ENCODE measurements at places on chromosomes 6 and 20.

- no peak for DNase-seq
These were observed 2.9 kb downstream of the CCND3 start for GRCh38 chr6:41938590-41939175.

DNA sequence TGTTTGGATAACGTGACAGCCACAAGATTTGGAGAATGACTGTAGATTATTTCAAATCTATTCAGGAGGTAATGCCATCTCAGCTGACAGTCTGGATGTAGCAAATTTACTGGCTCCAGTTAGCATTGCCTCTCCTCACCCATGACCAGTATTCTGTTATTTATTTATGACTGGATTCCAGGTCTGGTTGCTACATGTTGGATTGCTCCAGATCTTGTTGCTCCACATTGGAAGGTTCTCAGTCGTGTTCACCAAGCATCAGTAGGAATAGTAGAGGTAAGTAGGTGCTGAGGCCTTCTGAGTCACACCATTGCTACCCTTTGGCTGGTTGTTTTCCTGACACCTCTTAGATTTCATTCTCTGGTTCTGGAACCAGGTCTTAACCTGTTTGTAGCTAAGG lies 69.5 kb upstream of the ELOVL5 start:
- DNase-seq: no peak

DNA sequence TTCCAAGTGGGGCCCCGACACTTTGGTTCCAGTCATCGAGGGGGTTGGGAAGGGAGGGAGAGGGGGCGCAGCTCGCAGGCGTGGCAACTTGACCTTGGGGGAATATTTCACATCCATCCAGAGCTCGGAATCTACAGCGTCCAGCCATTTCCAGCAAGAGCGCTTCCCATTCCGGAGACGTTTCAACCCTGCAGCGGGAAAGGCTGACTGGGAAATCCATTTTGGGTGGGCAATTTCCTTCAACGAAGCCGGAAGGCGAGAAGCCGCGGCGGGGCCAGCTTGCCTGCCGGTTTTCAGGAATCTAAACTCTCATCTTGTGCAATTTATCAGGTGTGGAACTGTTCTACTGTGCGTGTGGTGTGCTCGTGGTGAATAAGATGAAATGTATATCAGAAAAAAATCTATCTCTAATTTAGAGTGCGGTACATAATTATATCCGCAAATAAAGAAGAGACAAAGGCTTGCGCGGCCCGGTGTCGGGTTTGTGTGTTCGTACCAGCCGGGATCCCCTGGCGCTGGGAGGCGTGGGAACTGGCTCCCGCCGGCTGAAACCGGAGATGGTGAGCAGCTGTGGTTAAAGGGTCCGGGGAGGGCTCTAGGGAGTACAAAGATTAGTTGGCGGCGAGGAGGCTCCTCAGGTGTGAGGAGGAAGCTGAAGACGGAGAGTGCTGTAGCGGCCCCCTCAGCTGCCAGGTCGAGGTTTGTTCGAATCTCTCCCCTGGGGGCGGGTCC lies 4.8 kb downstream of the SLC32A1 start:
- no peak for DNase-seq

DNA sequence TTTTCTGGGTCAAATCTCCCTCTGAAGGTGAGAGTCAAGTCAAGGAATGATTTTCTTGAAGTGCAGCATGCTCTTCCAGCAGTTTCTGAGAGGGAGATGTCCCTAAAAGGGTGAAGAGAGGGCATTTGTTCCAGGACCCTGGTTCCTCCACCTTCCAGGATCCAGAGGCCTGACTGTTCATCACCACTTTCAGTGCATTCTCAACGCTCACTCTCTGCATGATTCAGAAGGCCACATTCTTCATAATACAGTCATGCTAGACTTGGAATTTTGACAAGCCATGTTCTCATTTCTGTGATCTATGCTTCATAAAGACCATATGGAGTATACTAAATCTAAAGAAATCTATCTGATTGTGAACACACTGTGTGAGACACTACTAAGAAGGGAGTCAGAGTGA lies 85.1 kb downstream of the PDE7B start:
- no peak for DNase-seq

GRCh38 chr6:40128127-40128526 lies 193.9 kb upstream of the MOCS1 start:
- no peak for DNase-seq

- DNase-seq: peak; percentile 52
These were observed 93.3 kb upstream of the RNF24 start for GRCh38 chr20:4108495-4109306.

GRCh38 chr6:169940481-169941271 lies 189.3 kb downstream of the ERMARD start:
- DNase-seq: no peak

GRCh38 chr6:55812509-55812908 lies 62.9 kb downstream of the BMP5 start:
- no peak for DNase-seq

- no peak for DNase-seq
These were observed 17.0 kb upstream of the SLA2 start for GRCh38 chr20:36663031-36663430.

DNA sequence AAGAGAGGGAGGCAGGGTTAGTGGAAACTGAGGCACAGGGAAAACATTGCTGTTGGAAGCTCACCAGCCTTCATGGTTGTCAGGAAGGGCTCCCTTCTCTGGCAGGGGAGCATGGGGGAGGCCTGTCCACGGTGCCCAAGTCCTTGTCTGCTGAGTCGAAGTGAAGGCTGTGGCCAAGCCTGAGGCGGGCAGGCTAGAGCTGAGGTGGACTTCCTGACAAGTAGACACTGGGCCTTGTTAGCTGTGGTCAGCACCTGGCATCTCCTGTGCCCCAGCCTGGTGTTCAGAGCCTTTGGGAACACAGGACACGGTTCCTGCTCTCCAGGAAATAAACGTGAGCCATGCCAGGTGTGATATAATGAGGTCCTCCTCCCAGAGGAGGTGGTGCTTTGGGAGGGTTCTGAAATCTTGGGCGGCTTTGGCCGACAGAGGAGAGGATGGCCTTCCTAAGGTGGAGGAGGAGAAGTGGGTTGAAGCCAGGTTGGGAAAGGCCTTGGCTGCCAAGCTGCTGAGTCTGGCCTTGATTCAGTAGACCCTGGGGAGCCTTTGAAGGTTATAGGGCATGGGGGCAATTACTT lies 138.4 kb upstream of the RNF24 start:
- DNase-seq: no peak

DNA sequence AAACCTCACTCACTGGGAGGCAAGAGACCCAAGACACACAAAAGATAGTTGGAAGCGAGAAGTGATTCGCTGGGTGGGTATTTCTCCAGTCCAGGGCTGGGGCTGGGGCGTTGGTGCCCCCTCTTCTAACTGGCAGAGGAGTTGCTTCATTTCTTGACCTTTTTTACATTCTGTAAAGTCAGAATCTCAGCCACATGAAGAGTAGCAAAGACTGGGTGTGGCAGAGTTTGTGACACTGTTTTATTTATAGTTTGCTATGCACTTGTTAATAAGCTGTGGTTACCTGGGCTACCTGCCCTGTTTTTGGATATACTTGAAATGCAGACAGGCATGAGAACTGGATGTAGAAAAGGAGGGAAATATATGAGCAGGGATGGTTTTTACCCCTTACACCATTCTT lies 42.3 kb downstream of the IL20RA start:
- DNase-seq: no peak

DNA sequence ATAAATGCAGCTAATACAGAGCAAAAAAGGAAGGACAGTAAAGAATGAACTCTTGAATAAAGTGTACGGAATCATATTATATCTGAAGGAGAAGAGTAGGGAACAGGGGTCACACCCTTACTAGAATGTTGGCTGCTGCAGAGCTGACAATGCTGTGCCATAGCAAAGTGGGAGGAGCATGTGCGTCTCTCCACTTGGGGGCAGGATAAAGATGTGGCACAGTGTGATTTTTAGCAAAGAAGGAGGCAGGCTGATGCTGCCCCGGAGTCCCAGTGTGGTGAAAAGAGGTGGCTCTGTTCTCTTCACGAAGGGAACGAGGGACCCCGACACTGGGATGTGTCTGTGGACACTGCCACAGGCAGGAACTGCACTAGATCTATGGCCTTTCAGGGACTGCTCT lies 67.5 kb downstream of the INSM1 start:
- DNase-seq: no peak

DNA sequence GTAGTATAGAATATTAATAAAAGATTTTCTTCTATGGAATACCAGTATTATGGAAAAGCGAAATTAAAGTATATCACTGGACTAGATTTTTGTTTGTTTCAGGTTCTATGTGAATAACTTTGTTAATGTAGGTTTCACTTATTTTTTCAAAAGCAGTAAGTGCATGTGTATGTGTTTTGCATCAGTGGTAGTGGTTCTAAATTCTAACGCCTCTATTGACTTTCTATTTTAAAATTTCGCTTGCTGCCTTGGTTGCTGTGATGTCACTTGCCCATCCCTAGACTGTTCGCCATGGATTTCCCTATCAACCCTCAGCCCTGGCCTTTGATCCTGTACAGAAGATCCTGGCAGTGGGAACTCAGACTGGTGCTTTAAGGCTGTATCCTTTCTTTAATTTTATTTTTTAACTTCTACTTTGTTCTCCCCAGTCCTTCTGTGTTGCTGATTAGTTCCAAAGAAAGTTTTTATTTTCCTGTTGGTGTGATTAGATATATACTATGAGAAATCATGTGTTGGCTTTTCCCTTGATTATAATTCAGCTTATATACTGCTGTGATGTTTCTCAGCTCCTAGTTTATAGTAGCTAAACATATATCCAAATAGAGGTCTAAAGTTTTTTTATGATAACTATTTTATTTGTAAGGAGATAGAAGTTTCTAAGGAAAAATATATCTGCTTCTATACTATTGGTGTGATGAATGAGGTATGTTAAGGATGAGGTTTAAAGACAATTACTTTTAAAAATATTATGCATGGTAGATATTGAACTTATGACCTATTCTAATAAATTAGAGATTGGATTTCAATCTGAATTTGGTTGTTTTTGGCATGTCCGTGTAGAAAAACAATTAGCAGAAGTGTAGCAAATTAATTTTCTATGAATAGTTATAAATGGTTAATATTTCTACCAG lies 1.7 kb downstream of the STXBP5 start:
- no peak for DNase-seq

DNA sequence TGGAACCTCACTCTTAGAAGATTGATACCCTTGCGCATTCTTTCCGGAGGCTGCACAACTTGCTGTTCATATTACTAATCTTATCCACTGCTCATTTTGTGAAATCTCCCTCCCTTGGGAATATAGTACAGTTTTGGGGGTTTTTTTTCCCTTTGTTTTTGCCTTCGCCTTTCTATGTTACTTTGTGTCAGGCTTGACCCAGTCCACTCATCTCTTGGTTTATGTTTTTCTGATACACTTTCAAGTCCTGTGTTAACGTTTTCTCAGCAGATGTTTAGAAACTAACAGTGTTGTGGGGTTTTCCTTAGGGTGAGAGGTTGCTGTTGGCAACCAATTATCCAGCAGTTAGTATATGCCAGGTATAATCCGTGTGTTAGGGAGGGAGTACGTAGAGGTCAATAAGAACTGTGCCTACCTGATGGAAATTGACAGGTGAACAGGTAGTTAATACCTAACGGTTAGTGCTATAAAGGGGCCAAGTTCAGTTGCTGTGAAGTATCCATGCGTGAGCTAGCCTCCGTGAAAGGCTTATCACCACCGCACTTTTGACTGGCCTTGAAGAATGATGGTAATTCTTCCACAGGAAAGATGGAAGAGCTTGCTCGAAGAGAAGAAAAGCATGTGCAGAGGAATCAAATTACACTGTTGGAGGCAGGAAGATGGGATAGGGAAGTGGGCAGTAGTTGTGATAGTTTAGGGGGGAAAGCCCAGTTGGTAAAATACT lies 1.4 kb downstream of the NFYA start:
- no peak for DNase-seq

DNA sequence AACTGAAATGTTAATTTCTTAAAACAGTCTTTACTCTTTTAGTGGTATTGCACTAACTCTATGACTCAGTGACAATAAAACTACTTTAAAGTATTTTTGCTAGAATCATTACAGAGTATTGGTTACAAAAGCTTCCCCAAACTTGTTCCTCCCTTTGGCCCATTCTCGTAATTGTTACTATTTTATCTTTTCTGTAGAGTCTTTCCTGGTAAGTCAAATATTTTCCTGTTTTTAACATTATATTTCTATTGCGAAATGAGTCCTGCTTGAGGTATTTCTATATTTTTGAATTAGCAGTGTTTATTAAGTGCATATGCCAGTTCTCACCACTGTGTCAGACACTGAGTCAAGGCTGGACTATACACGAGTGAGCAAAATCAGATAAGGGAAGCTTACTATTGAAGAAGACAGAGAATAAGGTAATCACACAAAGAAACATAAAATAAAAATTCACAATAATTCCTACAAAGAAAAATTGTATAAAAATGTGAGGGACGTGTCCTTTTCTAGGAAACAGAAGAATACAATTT lies 970.5 kb downstream of the EYS start:
- no peak for DNase-seq

GRCh38 chr6:43269273-43270007 lies 26.2 kb downstream of the TTBK1 start:
- peak; percentile 46 for DNase-seq

DNA sequence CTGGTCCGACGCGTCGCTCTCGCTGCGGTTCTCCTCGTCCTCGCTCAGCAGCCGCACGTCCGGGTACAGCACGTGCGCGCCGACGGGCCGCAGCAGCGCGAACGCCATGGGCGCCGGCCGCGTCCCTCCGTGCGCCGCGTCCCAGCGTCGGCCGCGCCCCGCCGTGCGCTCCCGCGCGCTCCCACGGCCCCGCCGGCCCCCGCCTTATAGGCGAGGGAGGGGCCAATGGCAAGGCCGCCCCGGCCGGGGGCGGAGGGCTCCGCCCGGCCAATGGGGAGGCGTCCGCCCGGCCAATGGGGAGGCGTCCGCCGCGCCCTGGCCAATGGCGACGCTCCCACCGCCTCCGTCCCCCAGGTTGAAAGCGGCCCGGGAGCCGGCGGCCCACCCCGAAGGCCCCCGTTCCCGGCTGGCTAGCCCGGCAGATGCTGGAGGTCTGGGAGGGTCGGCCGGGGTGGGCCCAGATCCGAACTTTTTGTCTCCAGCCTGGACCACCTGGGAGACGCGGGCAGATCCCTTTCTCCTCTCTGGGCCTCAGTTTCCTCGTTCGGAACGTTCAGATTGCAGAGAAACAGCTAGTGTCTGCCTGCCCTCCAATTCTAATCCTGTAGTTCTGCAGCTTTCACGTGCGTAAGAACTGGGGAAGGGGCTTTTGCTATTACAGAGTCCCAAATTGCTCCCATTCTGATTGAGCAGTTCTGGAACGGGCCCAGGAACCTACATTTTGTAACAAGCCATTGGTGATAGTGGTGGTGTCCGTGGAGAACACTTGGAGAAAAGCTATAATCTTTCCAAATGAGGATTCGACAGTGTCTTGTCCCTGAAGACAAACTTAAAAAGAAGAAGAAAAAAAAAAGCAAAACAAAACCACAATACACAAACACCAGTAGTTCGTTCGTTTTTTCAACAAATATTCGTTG lies at the start of gene TCF15:
Gene TCF15, minus strand, starts transcription at position 180 of the 917 bp plus-strand sequence. Its CDS starts 72 bp downstream, at position 108.
- no peak for DNase-seq

DNA sequence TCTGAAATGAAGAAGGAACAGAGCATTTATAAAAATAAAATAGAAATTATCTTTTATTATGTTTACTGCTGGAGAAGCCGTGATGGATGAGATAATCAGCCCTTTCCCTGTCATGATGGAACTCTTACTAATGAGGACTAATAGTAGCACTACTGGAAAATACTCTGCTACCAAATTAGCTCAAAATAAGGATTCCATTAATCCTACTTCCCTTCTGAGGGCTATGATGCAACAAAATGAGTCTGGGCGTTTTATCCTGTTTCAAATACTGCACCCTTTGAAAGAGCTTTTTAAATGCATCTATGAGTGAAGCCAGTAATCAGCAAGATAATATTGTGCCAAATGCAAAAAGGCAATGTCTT lies 59.3 kb upstream of the CARMIL1 start:
- no peak for DNase-seq

GRCh38 chr6:39295611-39296011 lies 18.6 kb downstream of the KCNK17 start:
- DNase-seq: no peak

- no peak for DNase-seq
These were observed 52.0 kb downstream of the CDC5L start for GRCh38 chr6:44439270-44440045.

Measured in activated CD4-positive, alpha-beta T cell treated with anti-CD3 and anti-CD28 coated beads, Interleukin-2, amount 50 U/mL, for 1 hour (primary cell).